ENCODE measurements at places on chromosomes 1 and 21.

DNA sequence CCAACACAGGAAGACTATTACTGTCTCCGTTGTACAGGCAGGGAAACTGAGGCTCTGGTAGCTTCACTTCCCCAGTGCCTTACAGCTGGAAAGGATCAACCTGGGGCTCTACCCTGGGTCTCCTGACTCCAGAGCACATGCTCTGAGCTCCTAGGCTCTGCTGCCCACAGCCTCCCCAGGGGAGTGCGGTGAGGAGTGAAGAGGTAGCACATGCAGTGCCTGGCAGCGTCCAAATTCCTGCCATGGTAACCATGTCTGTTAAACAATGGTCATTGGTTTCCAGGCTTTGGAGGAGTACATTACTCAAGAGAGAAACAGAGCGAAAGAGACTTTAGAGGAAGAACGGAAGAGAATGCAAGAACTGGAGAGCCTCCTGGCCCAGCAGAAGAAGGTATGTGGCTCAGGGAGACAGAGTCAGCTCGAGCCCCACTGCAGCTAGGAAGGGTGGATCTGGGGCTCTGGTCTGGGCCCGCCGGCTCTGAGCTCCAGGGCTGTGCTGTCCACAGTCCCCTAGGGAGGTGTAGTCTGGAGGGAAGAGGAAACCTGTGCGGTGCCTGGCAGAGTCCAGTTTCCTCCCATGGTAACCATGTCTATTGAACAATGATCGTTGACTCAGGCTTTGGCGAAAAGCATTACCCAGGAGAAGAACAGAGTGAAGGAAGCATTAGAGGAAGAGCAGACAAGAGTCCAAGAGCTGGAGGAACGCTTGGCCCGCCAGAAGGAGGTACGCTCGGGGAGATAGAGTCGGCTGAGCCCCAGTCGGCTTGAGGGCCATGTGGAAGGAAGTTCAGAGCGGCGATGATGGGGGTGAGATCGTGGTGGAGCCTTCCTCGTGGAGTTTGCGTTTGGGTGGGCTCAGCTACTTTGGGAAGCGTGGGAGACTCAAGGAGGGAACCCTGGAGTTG lies 64.6 kb upstream of the EFHD2 start:
- no peak for DNase-seq

- DNase-seq: no peak
These were observed 732.9 kb downstream of the RWDD3 start for GRCh38 chr1:95966866-95967265.

- no peak for DNase-seq
These were observed 21.9 kb upstream of the GPR157 start for GRCh38 chr1:9150582-9151327.

DNA sequence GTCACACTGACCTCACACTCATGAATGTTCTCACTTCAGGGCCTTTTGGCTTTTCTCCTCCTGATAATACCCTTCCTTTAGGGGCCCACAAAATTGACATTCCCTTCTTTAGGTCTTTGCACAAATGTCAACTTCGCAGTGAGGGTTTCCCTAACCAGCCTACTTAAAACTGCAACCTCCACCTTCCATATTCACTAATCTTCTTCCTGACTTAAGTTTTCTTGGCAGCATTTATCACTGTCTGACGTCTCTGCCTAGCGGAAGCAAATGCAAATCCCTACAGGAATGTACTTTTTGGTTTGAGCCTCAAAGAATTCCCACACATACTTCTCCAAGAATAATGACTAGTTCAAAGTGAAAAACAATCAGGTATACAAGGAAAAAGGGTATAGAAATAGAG lies 32.8 kb downstream of the INTS7 start:
- DNase-seq: no peak

DNA sequence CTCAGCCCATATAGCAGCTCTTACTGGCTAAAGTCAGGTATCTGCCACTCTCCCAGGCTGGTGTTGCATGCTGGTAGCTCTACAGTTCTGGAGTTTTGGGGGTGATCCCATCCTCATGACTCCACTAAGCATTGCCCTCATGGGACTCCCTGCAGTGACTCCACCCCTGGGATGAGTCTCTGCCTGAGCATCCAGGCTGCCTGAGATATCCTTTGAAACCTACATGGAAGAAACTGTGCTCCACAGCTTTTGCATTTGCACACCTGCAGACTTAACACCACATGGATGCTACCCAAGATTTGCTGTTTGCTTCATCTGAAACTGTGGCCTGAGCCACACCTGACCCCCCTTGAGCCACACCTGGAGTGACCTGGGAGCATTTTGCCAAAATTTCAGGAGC lies 226.4 kb downstream of the C1orf94 start:
- no peak for DNase-seq

- no peak for DNase-seq
These were observed 119.6 kb upstream of the ADGRL2 start for GRCh38 chr1:81681114-81681513.

DNA sequence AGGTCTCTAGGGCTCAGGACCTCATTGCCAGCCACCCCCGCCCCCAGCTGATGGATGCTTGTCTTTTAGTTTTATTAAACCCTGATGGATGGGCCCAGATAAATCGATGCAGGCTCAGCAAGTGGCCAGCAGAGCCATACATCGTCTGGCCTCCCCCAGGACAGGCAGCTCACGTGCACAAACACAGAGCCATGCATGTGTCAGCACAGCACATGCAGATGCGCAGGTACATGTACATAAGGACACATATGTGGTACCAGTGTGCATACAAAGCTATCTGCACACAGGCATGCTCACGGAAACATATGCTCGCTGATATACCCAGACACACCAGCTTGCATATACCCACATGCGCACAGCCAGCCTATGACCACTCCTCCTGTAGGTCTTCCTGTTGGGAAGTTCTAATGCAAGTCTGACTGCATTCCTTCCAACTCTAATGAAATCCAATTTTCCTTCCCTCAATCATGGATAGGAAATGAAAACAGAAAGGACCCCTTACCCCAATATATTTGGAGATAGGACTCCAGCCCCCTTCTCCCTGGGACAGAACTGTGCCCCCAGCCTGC lies 897 bp downstream of the COL16A1 start:
- no peak for DNase-seq

Data from cortex of kidney (tissue), 1 donor.